ENCODE measurements at places on chromosomes 13 and 19.

GRCh38 chr13:100519626-100520025 is 69.0 kb downstream of the GGACT start:
- no peak for DNase-seq

DNA sequence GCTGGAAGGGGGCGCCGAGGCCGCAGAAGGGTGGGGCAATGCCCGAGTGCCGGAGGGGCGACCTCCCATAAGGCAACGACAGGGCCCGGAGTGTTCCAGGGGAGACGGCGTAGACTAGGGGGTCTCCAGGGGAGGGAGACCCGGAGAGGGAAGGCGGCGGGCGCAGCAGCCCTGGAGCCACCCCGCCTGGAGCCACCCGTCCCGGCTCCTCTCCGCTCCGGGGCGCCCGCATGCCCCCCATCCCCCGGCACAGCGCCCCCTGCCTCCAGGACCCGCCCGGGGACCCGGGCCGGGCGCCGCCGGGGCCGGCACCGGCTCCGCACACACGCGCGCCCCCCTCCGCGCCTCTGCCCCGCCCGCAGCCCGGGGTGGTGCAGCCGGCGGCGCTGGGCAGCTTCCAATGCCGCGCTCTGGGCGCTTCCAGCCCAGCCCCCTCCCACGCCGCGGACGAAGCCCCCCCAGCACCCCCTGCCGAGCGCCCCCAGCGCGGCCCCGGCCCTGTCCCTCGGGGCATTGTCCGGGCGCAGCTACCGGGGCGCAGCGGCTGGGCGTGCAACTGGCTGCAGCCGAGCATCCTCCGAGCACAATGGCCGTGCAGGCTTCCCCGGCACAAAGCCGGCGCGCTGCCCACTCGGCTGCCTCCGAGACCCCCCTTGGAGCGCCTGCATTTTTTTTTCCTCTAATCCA is 519 bp downstream of the PTPRS start:
- no peak for DNase-seq

GRCh38 chr13:98275681-98276171 is 98.7 kb upstream of the RNF113B start:
- DNase-seq, result no peak

- DNase-seq, result no peak
Observed at GRCh38 chr13:112751617-112752016, 61.8 kb downstream of the ATP11A start.

DNA sequence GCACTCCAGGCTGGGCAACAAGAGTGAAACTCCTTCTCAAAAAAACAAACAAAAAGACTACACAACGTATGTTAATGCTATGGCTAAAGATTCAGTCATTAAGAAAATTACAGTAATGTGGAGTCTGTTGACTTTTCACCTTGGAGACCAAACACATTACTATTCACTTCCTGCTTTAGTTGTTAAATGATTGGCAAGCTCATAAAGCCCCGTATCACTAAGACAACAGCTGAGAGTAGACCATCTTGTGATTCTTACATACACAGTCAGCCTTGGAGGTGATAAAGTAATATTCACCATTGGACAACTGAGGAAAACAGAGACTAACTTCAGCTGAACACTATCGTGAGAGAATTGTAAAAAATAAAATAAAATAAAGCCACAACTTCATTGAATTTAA is 86.5 kb downstream of the KCTD12 start:
- no peak for DNase-seq

DNA sequence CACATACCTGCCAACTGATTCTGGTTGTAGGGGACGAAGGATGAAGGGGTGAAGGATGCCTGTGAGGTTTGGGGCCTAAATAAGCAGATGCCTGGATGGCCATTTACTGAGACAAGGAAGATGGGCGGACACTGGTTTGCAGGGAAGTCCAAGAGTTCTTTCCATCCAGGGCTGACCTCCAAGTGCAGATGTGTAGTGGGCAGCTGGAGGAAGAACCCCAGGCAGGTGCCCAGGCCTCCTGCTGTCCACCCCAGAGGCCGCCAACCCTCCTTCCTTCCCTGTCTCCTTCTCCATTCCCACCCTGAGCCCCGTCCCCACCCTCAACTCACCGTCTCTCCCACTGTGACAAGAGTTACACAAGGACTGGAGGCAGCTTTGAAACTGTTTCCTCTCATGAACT is 171.5 kb downstream of the KATNAL1 start:
- DNase-seq, result no peak

DNA sequence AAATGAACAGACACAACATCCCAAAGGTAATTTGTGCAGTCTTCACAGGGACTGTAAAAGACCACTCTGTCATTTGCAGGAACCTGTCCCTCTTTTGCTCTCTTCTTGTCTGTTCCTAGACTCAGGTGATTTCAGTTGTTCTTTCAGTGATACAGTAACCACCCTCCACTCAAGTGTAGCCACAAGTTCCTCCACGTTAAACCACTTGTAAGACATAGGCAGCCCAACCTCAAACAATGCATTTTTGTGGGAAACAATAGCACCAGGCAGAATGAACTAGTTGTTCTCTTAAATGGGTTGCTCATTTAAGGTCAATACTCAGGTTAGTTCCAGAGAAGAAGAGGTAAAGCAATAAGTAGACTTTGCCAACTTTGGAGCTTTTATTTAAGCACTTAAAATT is 359.4 kb downstream of the MZT1 start:
- no peak for DNase-seq

- no peak for DNase-seq
Observed at GRCh38 chr19:49085868-49086232, 599 bp downstream of the SNRNP70 start.

DNA sequence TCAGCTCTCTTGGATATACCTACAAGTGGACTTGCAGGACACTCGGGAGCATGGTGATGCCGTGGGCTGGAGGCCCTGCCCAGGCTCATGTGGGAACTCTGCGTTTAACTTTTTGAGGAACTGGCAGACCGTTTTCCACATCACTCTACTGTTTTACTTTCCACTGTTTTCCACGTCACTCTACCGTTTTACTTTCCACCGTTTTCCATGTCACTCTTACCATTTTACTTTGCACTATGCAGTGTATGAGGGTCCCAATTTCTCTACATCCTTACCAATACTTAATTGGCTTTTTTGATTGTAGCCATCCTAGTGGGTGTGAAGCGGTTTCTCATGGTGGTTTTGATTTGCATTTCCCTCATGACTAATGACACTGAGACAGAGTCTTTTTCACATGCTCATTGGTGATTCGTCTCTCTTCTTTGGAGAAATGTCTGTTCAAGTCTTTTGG is 40.5 kb downstream of the GATAD2A start:
- DNase-seq, result no peak

GRCh38 chr13:114019367-114019766 is 45.5 kb upstream of the C13orf46 start:
- no peak for DNase-seq

- DNase-seq, result peak; percentile 27
Observed at GRCh38 chr13:25249001-25249543, 38.2 kb downstream of the MTMR6 start.

DNA sequence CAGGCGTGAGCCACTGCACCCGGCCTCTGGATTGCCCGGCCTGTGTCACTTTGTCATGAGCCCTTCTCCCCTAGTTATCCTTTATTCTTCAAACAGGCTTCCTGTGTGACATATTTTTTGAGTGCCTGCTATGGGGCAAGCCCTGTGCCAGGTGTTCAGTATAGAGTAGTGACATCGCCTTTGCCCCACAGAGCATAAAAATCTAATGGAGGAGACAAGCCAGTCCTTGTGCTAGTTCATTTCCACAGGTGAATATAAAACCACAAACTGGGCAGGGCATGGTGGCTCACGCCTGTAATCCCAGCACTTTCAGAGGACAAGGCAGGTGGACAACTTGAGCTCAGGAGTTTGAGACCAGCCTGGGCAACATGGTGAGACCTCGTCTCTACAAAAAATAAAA is 43.2 kb downstream of the BBC3 start:
- DNase-seq, result no peak

- DNase-seq, result no peak
Observed at GRCh38 chr19:40523322-40524047, 53.2 kb upstream of the SHKBP1 start.

- DNase-seq, result no peak
Observed at GRCh38 chr19:18733196-18733647, 49.7 kb downstream of the CRTC1 start.

GRCh38 chr19:1210227-1210538 is 4.6 kb downstream of the STK11 start:
- DNase-seq, result peak; percentile 62

DNA sequence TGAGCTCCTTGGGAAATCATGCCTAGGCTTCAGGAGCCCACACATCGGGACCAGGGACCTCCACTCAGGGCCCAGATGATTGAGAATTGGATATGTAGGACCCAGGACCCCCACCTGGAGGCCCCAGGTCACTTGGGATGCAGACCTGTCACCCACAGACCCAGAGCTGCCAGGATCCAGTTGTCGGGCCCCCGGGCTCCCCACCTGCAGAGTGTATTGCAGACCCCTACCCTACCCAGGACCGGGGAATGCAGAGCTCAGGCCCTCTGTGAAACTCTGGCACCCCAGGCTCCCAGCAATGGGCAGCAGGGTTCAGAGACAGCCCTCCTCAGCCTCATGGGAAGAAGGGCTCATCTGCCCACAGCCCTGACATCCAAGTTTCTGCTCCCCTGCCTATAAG is 5.9 kb downstream of the NFKBIB start:
- no peak for DNase-seq

- no peak for DNase-seq
Observed at GRCh38 chr13:113115363-113116205, 7.0 kb upstream of the F10 start.

- DNase-seq, result no peak
Observed at GRCh38 chr13:24502533-24503378, 9.8 kb downstream of the PARP4 start.

DNA sequence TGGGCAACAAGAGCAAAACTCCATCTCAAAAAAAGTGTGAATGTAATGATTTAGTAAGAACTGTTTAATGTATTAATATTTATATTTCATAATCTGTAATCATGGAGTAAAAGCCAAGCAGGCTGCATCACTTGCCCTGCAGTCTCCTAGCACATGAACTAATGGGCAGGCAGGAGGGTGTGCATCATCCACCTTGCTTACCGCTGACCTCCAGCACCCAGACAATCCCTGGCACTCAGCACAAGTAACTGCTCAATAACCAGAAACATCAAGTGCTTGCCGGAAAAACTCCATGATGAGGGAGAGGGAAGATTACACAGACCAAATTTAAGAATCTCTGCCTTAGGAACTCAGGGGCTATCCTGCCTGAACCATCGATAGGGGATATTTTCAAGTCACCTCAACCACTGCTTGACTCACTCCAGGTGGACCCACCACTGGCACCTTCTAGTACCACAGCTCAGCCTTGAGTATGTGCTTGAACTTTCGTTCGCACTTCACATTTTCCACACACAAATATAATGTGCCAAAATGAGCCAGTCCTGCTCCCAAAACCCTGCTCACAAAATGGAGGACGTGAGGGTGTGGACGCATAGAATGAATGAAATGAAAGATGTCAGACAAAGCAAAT is 18.6 kb downstream of the BRD4 start:
- no peak for DNase-seq

- no peak for DNase-seq
Observed at GRCh38 chr13:38518328-38518727, 168.5 kb upstream of the FREM2 start.

DNA sequence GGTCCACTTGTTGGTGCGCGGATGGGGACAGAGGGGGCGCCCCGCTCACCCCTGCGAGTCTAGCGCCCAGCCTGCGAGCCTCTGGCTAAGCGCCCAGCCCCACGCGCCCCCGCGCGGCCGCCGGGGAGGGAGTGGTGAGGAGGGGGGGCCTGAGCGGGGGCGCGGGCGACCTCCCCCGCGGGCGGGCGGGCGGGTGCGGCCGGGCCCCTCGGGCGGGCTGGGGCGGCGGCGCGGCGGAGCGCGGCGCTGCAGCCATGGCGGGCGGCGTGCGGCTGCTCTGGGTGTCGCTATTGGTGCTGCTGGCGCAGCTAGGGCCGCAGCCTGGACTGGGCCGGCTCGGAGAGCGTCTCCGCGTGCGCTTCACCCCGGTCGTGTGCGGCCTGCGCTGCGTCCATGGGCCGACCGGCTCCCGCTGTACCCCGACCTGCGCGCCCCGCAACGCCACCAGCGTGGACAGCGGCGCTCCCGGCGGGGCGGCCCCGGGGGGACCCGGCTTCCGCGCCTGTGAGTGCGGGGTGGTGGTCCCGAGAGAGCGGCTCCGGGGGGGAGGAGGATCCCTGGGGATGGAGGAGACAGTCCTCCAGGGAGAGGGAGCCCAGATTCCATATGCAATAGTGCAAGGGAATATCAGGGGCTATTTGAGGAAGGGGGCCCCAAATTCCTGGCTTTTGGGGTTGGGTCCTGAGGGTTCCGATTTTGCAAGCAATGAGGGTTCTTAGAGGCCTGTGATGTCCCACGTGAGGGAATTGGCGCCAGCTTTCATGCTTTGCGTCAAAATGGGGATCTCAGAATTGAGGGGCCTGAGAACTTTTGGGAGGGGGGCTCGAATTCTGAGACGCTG is at the start of gene LTBP4:
LTBP4 (plus strand) TSS at position 236 of the 841 bp plus-strand sequence; CDS start at position 255, 19 bp downstream.
- no peak for DNase-seq

- DNase-seq, result no peak
Observed at GRCh38 chr19:36081385-36081784, 26.7 kb downstream of the WDR62 start.

DNA sequence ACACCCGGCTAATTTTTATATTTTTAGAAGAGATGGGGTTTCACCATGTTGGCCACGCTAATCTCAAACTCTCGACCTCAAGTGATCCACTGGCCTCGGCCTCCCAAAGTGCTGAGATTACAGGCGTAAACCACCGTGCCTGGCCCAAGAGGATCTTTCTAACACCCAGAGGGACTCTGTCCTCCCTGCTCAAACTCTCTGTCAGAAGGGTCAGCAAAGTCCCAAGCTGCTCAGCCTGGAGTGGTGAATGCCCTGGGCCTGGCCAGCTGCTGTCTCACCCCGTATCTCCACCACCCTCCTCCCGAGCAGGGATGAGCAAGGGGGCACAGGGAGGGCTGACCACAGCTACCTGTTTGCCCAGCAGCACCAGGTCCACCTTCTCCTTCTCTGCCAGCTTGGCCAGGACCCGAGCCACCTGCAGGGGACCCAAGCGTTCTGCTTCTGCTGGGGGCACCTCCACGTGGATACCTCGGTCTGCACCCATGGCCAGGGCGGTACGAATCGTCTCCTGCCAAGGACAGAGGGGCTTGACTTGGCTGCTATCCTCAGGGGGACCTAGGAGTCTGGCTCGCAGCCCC is 10.9 kb upstream of the VSIG10L start:
- DNase-seq, result no peak

- DNase-seq, result no peak
Observed at GRCh38 chr13:85665286-85665685, 133.9 kb downstream of the SLITRK6 start.

- DNase-seq, result no peak
Observed at GRCh38 chr13:44136696-44137268, 236.8 kb upstream of the SERP2 start.

GRCh38 chr19:43504426-43505185 is at the start of gene PHLDB3:
TSS of gene PHLDB3 (minus strand) at chr19:43504746. CDS start at chr19:43504118, 628 bp downstream.
- DNase-seq, result peak; percentile 1

GRCh38 chr13:67048821-67049150 is 181.3 kb downstream of the PCDH9 start:
- no peak for DNase-seq

DNA sequence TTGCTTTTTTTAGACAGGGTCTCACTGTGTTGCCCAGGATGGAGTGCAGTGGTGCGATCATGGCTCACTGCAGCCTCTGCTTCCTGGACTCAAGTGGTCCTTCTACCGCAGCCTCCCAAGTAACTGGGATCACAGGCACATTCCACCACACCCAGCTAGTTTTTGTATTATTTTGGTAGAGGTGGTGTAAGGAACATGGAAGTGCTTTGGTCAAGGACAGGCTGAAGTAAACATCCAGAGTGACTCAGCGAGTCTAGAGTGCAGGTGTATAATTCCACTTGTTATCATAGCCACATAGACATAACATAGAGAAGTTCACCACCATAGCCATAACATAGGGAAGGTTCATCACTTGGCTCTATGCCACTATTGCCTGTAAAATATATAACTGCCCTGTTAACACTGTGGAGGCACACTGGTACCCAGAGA is 98.6 kb downstream of the RBM26 start:
- no peak for DNase-seq
